ENCODE measurements at places on chromosomes 12 and 14.

DNA sequence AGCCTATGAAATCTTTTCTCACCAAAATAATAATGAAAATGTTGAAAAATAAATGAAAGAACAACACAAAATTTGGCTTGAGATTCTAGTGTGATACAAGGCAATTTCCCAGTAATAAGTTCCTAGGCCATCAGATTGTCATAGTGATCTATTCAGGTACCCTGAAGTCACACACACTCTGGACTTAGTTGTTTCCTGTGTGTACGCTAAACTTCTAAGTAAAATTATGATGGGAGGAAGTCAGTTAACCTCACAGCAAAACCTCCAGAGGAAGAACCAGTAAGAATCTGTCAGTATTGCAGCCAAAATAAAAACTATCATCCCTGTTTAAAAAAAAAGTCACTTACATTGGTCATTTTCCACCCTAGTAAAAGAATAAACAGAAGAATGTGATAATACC is 81.9 kb downstream of the DBX2 start:
- no peak for DNase-seq

DNA sequence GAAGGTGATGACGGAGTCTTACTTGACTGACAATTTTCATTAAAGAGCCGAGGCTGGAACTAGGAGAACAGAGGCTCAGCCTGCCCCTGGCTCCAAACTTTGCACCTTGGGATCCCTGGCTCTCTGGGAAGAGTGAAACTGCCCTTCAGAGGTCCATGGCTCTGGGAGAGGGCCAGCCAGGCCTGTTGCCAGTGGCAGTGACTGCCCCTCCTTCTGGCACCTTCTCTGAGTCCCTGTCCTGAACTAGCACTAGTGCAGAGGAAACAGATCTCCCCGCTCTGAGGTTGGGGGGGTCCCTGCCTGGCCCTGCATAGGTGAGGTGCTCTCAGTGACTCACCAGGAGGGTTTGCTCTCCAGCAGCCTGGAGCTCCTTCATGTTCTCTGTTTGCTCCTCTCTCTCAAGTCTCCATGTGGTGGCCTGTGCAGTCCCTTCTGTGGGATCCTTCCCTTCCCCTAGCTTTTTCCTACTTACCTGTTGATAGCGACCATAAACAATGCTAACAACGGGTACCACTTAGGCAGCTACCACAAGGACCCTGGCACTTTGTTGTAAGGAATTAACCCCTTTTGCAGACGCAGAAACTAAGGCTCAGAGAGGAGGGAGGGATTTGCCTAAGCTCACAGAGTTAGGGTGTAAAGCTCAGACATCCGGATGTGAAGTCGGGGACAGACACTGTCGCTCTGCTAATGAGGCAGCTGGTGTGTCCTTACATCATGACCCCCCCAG is 22.4 kb downstream of the FAM222A start:
- no peak for DNase-seq

DNA sequence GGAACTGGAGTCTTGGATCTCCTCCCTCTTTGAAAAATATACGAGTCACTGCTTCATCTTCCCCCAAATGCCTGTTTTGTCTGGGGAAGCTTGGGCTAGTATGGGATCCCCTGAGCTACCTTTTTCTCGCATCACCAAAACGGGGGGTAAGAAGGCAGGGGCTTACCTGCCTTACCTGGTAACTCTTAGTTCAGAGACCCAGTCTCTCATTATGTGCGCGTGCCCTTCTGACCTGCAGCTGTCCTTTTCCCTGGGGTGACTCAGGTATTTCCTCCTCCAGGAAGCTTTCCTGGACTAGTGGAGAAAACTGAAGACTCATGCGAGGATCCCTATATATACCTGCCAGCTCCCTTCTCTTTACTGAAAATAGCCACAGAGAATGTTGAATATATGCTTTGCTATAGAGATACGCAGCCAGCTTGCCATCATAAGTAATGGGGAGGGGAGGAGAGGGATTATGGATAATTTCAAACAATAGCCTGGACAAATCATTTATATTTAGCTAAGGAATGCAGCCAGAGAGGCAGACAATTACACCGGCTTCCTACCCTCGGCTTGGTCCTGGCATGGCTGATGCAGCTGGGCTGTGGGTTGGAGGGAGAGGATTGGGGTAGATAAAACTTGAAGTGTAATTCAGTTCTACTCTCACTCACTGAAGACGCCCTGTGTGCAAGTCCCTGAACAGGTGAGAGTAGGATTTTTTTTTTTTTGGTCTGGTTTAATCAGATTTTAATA is 1.1 kb downstream of the TSPAN9 start:
- DNase-seq = no peak

DNA sequence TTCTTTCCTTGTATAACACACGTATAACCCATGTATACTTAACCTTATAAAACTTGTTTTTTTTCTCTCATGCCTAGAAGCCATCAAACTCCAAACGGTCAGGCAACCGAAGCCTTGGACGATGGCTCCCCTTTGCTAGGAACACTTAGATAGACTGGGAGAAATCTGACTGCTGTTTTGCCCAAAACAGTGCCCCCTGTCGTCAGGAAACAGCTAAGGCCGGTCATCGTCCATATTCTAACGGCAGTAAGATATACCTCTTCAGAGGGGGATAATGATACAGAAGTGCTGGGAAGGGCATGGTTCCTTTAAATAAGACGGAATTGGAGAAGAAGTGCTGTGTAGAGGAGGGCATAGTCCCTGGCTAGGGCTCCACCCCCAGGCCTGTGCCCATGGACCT is 130.5 kb downstream of the SLC41A2 start:
- DNase-seq = no peak

All from activated T-helper 1 cell treated with Interleukin-2 at 50 U/mL for 16 hours (primary cell).